ENCODE measurements at places on chromosomes 6 and 20.
A peak's percentile ranks its signal among the peaks of the same experiment; 100 is the strongest.

GRCh38 chr20:2920473-2920872, 47.2 kb downstream of the PTPRA start:
- DNase-seq: no peak

- DNase-seq: no peak
Measured at GRCh38 chr6:15147827-15148226, 98.0 kb upstream of the JARID2 start.

DNA sequence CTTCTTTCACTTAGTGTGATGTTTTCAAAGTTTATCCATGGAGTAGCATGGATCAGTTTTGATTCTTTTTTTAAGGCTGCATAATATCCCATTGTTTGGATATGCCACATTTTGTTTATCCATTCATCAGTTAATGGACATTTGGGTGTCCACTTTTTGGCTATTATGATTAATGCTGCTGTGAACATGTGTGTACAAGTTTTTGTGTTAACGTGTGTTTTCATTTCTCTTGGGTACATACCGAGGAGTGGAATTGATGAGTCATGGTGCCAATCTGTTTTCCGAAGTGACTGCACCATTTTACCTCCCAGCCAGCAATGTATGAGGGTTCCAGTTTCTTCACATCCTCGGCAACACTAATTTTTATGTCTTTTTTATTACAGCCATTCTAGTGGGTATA, 78.4 kb upstream of the CCDC28A start:
- no peak for DNase-seq

- DNase-seq: no peak
Measured at GRCh38 chr20:11832397-11832796, 85.3 kb upstream of the BTBD3 start.

- no peak for DNase-seq
Measured at GRCh38 chr6:53175027-53175426, 26.4 kb upstream of the GCM1 start.

DNA sequence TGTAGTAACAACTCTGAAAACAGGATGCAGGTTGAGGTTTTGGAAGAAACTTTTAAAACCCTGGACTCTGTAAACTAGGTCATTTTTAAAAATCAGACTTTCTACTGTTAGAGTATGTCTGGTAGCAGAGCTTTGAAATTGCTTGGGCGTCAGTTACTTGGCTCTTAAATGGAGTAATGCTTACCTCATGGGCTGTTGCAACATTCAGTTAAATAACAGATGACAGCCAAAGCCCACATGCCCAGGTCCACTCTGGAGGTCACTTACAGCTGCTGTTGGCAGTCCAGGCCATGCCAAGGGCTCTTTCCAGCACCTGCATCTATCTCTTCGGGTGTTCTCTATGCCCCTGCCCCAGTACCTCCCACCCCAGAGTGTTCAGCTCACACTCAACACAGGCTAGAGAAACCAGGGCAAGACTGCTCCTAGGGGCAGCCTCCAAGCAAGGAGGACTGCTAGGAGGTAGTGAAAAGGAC, 96.4 kb downstream of the BANF2 start:
- no peak for DNase-seq

GRCh38 chr6:55046869-55047422, 127.4 kb upstream of the HCRTR2 start:
- DNase-seq: no peak

- DNase-seq: no peak
Measured at GRCh38 chr6:110181131-110182030, 1.2 kb downstream of the CDC40 start.

DNA sequence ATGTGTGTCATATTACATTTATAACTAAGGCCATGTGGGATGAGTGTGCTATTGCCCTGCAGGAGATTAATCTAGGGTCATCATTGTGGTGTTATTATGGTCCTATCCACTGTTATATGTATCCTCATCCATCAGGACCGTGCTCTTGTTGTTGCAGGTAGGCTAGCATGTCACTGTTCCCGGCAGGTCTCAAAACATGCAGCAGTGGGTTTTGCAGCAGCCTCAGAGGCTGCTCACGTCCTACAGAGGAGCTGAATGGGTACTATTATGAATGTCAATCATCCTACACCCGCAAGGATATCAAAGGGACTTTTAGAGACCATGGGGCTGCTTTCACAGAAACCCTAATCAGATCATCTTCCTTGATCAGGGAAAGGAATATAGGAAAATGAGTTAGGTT, 318.2 kb downstream of the SAMD5 start:
- DNase-seq: no peak

DNA sequence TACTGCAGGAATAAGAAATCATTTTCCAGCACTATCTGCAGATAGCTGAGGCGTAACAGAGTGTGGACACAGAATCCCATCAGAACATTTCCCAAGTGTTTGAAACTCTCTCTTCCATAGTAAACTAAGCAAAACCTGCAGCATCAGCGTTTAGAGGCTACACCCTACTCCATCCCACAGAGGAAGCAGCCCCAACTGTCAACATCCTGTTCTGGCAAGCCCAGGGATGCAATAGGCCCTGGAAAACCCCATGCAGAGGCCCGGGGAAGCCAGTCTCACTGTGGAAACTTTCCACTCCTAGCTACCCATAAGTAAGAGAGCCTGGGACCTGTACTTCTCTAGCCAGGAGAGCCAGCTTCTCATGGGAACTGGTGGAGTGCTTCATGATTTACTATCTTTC, 129.4 kb downstream of the LY86 start:
- DNase-seq: no peak

GRCh38 chr20:57696401-57696961, 13.3 kb downstream of the PMEPA1 start:
- no peak for DNase-seq

DNA sequence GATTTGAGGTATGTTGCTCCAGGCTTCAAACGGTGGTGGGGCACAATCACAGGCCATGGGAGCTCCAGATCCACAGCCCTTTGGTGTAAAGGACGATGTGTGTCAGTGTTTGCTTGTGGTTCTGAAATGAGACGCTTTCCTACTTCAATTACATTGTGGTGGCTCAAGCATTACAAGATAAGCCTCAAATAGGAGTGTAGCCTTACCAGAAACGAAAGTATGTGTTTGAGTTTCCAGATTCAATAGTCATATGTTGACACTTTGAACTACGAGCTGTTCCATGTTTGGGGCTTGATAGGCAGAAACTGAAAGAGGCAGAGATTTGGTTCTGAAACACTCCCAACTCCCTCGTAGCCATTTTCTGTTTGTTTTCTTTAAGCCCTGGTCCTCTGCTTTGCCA, 187.1 kb downstream of the MYLK4 start:
- DNase-seq: no peak

DNA sequence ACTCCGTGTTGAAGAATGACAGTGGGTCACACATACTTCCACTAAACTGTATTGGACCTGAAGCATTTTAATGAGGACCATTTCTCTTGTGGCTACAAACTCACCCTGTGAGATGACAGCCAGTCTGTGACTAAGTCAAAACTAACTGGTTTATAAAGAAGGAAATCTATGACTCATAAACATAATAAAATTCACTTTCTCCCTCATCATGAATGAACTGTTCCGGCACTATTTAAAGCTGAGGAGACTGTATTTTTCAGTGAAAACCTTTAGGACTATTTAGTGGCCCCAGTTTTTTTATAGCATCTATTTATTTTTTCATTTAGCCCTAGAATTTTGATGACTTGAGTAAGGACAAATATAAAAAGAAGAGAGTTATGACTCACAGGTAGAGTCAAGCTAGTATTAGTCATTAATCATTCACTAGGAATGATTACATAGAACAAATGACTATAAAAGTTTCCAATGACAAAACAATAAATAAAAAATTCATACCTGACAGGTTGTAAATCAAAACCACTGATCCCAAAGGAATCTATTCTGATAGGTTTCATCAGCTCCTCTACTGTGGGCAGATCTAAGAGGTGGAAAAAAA, 34.2 kb downstream of the CEP162 start:
- no peak for DNase-seq

- no peak for DNase-seq
Measured at GRCh38 chr20:9945408-9945807, 89.4 kb upstream of the ANKEF1 start.

- no peak for DNase-seq
Measured at GRCh38 chr6:150343434-150343833, 25.4 kb upstream of the IYD start.

GRCh38 chr6:168584249-168584648, 143.3 kb downstream of the SMOC2 start:
- DNase-seq: no peak

- no peak for DNase-seq
Measured at GRCh38 chr6:6920114-6920986, 187.4 kb upstream of the RREB1 start.

GRCh38 chr20:11041396-11041795, 367.6 kb upstream of the JAG1 start:
- DNase-seq: no peak

- no peak for DNase-seq
Measured at GRCh38 chr6:150567380-150567779, 32.3 kb upstream of the PLEKHG1 start.

- DNase-seq: no peak
Measured at GRCh38 chr6:169843110-169843509, 91.7 kb downstream of the ERMARD start.

- DNase-seq: no peak
Measured at GRCh38 chr20:12916699-12917098, 92.1 kb upstream of the SPTLC3 start.

DNA sequence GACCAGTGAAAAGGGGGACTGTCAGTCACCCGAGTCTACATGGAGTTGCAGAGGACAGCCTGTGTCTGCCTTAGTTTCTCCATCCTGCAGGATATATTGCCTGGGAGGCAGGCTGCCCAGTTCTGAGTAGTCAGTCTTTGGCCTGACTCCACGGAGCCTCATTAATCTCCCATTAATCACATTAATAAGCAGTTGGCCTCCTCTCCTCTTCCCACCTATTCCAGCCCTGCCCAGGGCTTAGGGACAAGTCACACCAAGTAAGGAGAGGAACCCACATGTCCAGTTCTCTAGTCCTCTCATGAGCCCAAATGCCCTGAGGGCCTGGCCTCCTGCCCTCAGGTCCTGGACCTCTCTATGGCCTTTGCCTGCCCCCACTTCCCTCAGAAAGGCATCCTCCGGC, 1.3 kb upstream of the MUCL3 start:
- no peak for DNase-seq

DNA sequence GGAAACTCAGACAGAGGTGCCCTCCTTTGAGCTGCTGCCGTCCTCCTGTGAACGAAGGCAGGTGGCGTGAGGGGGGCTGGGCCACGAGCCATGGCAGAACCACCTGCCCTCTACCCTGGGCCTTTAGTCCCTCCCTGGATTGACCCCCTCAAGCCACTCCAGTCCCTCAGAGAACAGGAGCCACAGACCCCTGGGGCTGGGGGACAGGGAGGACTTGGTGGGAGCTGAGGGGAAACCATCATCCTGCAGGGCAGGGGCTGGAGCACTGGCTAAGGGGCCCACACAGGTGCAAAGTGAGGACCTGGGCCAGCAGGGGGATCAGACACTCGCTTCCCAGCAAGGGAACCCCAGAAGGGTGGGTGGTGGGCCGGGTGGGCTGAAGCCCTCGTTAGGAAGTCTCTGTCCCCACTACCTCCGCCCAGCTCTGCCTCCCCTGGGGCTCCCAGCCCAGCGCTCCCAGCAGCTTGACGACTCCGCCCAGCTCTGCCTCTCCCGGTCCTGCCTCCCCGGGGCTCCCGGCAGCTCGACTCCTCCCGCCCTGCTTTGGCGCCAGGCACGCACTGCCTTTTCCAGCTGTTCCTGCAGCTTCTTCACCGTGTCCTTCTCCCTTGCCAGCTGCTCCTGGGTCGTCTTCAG, 44.4 kb downstream of the DSTN start:
- no peak for DNase-seq

- no peak for DNase-seq
Measured at GRCh38 chr6:154247119-154247861, 109.3 kb downstream of the IPCEF1 start.

GRCh38 chr20:17530716-17531664, at the start of gene BFSP1:
TSS of gene BFSP1 (minus strand) at chr20:17531379. CDS start at chr20:17531329, 50 bp downstream.
- DNase-seq: peak; percentile 74

- no peak for DNase-seq
Measured at GRCh38 chr6:129138739-129139405, 255.9 kb downstream of the LAMA2 start.

GRCh38 chr20:36449663-36450062, 91.7 kb upstream of the MYL9 start:
- DNase-seq: no peak

- DNase-seq: no peak
Measured at GRCh38 chr20:17870086-17870740, 98.4 kb downstream of the SNX5 start.

GRCh38 chr6:139832493-139833305, 458.3 kb upstream of the CITED2 start:
- no peak for DNase-seq

DNA sequence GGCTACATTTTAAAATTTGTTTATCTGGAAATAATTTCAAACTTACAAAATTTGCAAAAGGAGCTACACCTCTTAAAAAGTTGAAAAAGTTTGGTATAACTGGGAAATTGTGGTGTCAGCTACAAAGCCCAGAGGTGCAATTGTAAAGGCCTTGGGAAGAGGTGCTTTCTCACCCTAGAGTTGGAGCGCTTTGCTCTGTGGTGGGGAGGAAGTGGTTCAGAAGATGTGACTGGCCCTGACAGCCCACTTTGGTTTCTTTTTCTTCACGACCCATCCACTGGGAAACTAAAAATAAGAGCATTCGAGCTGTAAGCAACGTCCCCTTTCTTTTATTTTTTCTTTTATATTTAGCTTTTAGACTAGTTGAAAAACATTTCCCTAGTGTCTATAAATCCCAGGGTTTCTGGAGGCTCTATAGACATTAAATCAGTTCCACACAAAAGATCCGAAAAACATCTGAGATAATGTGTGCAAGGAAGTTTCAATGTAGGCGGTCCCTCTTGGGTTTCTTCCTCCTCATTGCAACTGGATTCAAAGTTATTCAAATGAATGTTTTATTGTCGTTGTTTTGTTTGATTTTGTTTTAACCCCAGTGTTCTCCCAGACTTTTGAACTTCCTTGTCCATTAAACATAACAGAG, 397.8 kb downstream of the KIF16B start:
- no peak for DNase-seq

GRCh38 chr6:56756219-56756789, 113.6 kb upstream of the DST start:
- DNase-seq: no peak

- DNase-seq: no peak
Measured at GRCh38 chr20:63701051-63701328, 4.5 kb downstream of the TNFRSF6B start.

DNA sequence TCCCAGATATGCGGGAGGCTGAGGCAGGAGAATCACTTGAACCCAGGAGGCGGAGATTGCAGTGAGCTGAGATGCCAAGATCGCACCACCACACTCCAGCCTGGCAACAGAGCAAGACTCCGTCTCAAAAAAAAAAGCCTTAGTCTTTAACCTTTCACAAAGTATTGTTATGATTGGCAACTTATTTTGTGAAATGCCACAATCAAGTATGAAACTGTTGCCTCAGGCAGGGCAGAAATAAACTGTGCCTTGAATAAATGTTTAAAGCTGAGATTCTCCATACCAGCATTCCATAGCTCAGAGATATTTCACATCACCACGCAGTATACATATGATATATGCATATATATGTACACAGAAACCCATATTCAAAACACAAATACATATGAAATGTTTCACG, 120.1 kb upstream of the CCDC28A start:
- DNase-seq: no peak

Measured in nephron progenitor cell (in vitro differentiated cells).